ENCODE measurements at places on chromosomes 1 and 21.

GRCh38 chr1:24136956-24137539, 5.9 kb downstream of the IL22RA1 start:
- DNase-seq, result no peak

DNA sequence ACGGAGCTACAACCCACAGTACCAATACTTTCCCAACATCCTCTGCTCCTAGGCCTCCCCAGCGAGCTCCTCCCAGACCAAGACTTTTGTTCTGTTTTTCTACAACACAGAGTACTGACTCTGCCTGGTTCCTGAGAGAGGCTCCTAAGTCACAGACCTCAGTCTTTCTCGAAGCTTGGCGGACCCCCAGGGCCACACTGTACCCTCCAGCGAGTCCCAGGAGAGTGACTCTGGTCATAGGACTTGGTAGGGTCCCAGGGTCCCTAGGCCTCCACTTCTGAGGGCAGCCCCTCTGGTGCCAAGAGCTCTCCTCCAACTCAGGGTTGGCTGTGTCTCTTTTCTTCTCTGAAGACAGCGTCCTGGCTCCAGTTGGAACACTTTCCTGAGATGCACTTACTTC, 20.6 kb downstream of the PLA2G5 start:
- DNase-seq, result no peak

GRCh38 chr1:15837931-15838330, 9.6 kb upstream of the SPEN start:
- no peak for DNase-seq

DNA sequence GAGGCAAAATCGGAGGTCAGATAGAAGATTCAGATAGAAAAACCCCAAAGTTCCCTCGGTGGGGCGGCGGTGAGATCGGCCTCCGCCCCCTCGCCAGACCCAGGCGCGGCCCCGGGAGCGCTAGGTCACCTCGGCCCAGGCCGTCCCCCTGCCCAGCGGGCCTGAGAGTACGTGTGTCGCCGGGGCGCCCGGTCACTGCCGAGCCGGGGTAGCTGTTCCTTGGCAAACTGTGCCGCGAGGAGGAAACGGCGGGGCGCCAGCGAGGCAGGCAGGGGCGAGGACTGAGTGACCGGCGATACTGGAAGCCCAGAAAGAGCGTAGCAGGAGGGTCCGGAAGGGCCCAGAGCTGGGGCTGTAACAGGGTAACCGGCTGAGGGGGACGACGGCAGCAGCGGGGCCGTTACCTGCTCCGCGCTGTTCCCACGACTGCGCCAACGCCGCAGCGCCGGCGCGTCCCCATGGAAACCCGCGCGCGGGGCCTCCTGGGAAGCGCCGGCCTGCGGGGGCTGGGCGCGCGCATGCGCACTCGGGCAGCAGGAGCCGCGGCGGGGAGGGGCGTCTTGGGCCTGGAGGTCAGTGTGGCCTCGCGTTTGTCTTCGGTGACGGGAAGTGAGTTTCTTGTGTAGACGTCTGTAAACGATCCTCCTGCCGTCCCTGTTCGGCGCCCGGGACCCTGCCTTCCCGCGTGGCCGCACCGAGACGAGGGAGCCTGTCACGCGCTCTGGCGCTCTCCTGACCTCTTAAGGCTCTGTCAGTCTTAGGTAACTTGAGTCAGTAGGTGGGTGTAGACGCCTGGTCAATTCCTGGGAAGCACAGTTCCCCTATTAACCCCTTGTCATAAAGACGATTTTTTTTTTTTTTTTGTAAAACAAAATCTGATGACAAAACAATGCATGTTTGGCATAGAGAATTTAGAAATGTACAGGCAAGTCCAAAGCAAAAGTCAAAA, at the start of gene LCA5L:
Gene LCA5L (minus strand): TSS at position 458 of the 949 bp plus-strand sequence. CDS start 17,285 bp downstream, outside the sequence.
- peak; percentile 92 for DNase-seq

DNA sequence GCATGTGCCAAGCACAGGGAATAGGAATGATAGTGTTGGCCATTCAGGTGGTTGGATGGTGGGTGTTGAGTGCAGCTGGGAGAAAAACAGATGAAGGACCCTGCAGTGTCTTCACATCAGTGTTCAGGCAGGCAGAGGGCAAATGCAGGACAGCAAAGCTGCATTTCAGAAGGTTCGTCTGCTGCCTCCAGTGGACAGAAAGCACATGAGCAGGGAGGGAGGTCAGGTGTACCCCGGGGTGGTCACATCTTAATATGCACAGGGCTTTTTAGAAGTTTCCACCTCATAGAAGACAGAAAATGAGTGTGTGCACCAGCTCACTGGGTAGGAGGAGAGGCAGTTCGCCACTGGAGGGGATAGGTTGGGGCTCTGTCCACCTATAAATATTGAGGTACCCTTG, 184.9 kb downstream of the SLC35F3 start:
- no peak for DNase-seq

- peak; percentile 75 for DNase-seq
Observed at GRCh38 chr1:89721351-89721750, 88.4 kb downstream of the LRRC8C start.

GRCh38 chr1:233916706-233917105, 12.2 kb downstream of the SLC35F3 start:
- DNase-seq, result peak; percentile 25

DNA sequence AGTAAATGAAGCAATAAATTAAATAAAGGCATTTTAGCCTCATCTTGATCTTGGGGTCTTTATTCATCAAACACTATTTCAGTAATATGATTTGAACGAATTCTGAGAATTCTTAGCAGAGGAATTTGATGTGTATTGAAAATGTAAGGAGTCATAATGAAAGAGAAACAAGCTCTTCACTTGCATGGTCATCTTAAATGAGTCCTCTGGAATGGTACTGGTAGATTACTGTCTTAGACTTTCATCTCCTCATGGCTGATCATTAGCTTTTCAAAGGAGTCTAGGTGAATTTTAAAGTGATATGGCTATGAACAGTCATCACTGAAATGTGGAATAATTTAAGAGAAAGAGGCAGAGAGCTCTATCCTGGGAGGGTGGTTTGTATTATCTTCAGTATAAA, 30.0 kb downstream of the PRRC2C start:
- no peak for DNase-seq

DNA sequence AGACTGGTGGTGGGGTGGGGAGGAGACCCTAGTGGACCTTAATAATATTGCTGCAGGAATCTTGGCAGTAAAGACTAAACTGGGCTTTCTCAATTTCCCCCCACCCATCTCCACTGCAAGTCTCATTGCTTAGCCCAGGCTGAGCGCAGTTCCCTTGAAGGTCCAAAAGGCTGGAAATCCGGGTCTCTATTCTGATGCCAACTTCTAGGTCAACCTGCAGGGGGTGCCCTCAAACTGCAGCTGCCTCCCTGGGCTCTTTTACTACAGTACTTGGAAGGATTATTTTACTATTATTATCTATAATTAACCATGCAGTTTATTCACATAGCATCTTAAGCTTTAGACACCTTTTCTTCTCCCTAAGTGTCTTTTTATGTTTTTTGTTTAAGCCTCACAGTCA, 85.4 kb upstream of the WARS2 start:
- DNase-seq, result no peak

- no peak for DNase-seq
Observed at GRCh38 chr21:15275615-15276235, 210.9 kb upstream of the NRIP1 start.

DNA sequence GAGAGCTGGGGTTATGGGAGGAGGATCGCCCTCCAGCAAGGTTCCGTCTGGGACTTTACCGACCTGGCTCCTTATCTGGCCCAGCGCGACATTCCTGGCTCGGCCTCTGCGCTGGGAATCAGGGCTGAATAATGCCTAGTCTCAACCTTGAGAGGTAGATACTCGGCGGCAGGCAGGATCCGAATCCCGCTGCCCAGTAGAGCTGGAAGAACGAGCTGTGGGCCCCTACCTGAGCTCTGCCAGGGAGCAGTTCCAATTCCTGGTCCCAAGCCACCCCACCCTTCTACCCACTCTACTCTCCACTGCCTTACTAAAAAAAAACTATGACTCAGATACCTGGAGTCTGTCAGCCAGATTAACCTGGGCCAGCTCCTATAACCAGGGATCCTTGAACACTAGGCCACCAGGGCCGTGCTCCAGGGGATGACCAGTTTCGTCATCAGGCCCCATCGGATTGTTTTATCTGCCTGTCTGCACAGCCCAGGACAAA, 53.6 kb downstream of the RHBG start:
- no peak for DNase-seq

DNA sequence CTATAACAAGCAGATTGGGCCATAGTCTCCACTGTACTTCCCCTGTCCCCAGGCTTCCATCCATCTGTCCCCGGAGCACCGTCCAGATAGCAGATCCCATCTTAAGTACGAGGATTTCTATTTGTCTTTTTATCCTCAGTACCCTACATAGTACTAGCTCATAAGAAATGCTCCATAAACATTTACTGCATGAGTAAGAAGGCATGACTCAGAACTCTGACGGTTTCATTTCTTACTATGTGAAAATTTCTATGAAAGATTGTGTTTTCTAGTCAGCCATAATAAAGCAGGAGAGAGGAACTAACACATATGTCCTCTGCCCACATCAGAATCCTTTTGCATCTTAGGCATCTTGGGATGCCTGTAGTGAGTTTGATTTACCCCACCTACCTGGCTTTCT, 49.5 kb downstream of the CHD1L start:
- peak; percentile 90 for DNase-seq

GRCh38 chr1:198775606-198776005, 136.8 kb downstream of the PTPRC start:
- peak; percentile 29 for DNase-seq

GRCh38 chr1:27438621-27439061, 46.2 kb downstream of the GPR3 start:
- DNase-seq, result peak; percentile 35

DNA sequence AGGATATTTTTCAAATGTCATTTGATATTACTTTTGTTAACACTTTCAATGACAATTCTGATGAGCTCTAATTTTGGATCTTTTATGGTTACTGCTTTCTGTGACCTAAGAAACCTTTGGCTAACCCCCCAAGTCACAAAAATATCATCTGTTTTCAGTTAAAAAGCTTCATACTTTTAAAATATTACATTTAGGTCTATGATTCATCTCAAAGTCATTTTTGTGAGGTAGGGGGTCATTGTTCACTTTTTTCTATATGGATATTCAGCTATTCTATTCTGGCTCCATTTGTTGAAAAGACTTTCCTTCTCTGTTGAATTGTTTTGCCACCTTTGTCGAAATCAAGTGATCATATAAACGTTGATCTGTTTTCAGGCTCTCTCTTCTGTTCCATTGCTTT, 44.8 kb downstream of the UCHL5 start:
- peak; percentile 26 for DNase-seq

DNA sequence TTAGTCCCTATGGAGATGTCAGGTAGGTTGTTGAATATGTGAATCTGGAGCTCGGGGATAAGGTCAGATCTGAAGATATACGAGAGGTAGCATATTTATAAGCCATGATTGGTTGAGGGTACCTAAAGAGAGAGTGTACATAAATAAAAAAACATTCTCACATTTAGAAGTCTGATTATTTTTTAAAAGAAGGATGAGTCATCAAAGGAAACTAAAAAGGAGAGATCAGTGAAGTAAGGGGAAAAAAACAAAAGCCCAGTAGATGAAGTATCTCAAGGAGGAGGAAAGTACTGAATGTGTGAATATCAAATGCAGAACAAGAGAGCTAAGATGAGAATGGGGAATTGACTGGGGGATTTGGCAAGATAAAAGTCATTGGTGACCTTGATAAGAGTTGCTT, 15.7 kb upstream of the ANGPTL1 start:
- DNase-seq, result no peak

DNA sequence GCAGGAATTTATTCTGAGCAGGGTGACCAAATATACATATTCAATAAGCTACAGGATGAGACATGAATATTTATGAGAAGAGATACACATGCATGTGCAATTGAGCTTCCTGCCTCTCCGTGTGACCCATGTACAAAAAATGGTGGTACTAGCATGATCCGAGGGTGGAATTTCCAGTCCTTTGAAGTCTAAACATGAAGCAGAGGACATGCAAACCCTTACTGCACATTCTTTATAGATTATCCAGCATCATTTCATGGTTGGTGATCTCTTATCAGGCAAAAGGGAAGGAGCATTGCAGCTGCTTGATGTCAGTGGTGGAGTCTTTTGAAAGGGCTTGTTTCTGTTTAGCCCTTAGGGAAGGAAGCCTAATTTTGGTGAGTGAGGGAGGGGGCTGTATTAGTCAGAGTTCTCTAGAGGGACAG, 448.6 kb downstream of the SETD4 start:
- DNase-seq, result peak; percentile 82

GRCh38 chr1:227758366-227758765, 23.1 kb downstream of the SNAP47 start:
- DNase-seq, result no peak

DNA sequence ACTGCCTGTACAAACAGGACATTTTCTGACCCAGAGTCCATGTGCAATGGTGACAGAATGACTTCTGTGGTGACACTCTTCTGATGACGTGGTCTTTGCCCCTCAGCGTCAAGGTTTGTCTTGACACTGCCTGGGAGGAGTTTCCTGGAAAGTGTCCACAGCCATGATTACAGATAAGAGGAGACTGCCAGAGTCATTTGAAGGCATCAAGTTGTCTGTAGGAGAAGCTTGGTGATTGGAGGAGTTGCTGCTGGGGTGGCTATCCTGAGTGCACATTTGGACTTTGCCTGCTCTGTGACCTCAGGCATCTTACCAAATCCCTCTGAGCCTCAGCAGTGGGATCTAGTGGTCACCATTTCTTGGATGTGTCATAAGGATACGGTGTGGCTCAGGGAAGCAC, 17.7 kb downstream of the TCHHL1 start:
- no peak for DNase-seq

GRCh38 chr1:152111515-152111968, 3.7 kb downstream of the TCHH start:
- DNase-seq, result peak; percentile 50

DNA sequence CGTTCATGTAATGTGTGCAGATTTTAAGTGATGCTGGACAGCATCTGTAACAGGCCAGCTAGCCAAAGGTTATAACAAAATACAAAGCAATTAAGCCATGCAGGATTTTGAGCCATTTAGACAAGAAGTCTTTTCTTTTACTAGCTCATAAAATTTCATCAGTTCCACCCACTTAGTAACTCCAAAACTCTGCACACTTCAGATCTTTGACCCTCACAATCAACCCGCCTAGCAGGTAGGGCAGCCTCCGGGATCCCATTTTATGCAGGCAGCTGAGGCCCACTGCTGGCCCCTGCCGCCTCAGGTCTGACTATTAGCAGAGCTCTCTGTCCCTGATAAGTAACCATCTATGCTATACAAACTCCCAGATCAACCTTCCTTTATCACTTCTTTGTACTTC, 9.2 kb downstream of the LBR start:
- DNase-seq, result no peak

- DNase-seq, result no peak
Observed at GRCh38 chr1:5504364-5504740, 487.9 kb downstream of the NPHP4 start.

DNA sequence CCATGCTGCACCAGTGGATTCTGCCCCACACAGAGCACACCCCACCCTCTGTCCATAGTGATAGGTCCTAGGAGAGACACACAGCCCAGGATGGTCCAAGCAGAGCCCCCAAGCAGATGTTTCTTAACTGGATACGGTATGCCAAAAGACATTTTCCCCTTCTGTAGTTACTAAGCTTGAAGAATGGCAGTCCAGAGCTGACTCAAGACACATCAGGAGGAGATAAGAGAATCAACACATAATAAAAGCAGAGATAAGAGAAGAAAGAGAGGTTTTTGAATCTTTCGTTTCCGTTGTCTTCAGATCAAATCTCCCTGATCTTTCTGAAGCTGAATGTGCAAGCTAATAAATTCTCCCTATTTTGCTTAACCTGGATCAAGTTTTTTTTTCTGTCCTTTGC, 21.8 kb upstream of the CASQ2 start:
- no peak for DNase-seq
